ENCODE measurements at places on chromosomes 2 and 18. TPM values are rescaled to one million over a fixed set of nuclear protein-coding genes. Genes with fewer than 3 reads are reported as not detected.

DNA sequence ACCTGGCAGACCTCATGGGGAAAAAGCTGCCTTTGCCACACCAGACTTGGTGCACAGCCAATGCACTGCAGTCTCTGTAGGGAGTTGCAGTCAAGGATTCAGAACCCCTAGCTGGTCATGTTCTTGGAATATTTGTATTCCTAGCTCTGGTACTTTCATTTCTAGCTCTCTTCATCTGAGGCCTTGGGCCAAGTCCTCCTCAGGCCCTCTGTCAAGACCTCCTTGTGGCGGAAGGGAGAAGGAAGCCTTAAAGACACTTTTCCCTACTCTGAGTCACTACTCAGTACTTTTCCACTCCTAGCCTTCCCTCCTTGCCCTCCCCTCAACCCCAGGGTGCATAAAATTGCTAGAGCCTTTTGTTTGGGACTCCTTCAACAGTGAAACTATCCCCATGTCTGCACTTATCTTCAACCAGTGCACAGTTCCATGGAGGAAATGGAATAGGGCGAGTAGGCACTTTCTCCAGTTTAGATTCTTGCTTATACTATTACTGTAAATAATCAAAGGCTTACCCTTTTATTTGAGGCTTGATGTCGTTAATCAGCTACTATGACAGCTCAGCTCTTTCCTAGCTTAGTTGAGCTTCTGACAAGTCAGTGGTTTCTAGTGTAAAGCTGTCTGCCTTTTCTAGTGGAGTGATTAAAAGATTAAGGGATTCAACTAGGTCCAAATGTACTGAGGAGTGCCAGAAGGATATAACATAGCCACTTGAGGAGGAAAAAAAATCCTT, 15.8 kb downstream of the M1AP start:
- DNase-seq = peak; percentile 20

DNA sequence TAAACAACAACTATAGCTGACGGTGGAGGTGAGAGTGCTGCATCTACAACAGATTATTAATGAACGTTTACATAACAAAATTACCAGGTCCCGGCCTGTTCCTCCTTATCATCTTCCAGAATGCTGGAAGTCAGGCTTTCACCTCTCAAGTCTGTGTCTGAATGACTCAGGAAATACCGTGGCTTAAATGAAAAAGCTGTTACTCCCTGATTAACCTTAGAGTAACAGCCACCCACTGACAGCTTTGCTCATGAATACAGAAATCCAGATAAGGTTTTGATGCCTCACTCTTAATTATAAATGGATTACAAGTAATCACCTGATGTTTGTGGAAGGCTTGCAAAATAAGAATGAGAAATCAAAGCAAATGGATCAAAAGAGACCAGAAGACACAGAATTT, 885.3 kb upstream of the CELF4 start:
- no peak for DNase-seq

RAB12 gene
- 28.4 TPM for total RNA-seq

- DNase-seq = no peak
Measured at GRCh38 chr2:98552499-98553179, 55.7 kb downstream of the COA5 start.

MPP4 gene
- total RNA-seq = not detected

GRCh38 chr2:34747643-34748042, 1148.5 kb upstream of the FAM98A start:
- DNase-seq = no peak

DNA sequence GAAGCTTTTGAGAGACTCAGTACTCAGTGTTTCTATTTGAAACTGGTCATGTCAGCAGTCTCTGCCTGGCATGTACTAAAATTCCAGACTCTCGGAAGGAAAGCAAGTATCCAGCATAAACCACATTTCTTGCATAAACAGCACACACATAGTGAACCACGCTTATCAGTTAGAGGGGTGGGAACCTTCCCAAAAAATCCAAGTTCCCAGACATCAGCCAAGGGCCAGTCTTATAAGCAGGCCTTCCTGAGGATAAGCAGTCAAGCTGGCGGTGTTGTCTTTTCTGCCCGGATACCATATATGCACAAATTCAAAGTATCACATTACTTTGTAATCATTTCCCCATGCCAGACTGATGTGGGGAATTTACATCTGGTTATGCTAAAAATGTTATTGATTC, 73.6 kb downstream of the ST6GAL2 start:
- DNase-seq = no peak

POTEJ gene
- total RNA-seq = not detected

DNA sequence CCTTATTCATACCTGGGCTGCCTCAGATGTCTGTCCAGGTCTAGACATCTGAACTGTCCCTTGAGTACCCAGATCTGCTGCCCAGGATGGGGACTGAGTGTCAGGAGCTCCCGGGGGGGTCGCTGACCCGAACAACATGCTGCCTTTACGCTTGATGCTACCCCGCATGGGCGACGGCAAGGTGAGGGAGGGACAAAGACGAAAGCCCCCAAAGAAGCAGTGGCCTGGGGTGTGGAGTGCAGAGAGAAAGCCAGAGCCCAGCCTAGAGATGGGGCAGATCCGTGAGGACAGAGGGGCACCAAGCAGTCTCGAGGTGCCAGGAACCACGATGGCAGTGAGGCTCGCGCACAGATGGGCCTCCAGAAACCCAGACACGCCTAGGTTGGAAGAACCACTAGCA, 234.7 kb downstream of the ATAD2B start:
- DNase-seq = no peak

CMPK2 gene
- total RNA-seq = 0.40 TPM

- no peak for DNase-seq
Measured at GRCh38 chr18:78980777-78981380, 1.3 kb downstream of the SALL3 start.

VWA3B gene
- not detected for total RNA-seq

DNA sequence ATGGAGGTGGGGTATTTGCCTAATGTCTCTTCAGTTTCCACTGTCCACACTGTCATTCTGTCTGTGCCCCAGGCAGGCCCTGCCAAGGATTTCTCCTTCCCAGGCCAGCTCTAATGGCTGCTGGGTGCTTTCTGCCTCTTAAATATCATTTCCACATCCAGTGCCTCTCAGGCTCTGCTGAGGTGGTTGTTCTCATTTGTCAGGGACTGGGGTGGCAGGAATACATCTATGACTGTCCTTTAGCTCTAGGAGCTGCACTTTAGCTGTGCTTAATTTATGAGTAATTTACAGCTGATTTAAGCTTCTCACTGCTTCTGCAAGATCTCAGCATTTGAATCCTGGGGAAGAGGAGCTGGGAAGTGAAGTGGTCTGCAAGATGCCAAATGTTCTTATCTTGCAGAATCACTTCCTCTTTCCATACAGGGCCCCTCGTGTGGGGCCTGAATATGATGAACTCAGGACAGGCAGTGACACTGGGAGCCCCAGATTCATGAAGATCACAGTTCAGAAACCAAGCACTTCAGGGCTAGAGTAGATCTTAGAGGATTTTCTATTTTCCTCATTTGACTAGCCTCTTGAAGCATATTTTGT, 150.2 kb downstream of the FSHR start:
- no peak for DNase-seq

DNA sequence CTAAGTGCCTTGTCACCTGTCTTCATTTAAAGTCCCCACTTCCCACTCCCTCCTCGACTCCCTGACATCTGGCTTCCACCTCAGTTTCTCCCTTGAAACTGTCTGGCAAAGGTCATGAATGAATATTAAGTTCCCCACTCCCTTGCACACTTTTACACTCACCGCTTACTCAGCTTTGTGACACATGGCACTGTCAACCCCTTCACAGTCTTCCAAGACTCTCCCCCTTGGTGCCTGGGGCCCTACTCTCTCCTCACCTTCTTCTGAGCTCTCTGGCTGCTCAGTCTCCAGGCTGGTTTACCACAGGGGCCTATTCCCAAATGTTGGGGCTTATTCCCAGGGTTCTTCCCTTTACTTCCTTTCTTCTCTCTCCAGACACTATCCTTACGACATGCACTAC, 17.9 kb upstream of the PTPN4 start:
- DNase-seq = no peak

- peak; percentile 89 for DNase-seq
Measured at GRCh38 chr2:9594366-9595054, 36.3 kb downstream of the YWHAQ start.

DNA sequence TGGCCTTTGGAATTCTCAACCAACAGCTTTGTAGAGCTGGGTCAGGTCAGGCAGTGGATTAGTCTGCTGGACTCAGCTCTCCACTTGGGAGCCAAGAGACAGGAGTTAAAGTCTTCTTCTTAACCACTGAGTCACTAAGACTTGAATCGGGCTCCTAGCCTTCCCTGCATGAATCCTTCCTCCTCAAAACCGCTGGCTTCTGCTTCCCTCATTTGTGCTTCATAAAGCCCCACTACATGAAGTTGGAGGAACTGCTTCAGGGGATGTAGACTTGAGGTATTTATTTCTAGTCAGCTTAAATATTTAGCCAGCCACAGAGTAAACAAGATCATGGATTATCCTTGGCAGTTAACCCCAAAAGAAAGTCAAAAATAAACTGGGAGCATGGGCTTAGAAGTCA, 536.3 kb upstream of the TNP1 start:
- DNase-seq = no peak

HOXD13 gene
- total RNA-seq = not detected

GRCh38 chr2:14831458-14831857, 198.9 kb downstream of the LRATD1 start:
- DNase-seq = no peak

- DNase-seq = peak; percentile 8
Measured at GRCh38 chr2:165582409-165582808, 112.9 kb downstream of the CSRNP3 start.

- DNase-seq = no peak
Measured at GRCh38 chr2:185417688-185418087, 320.9 kb upstream of the FSIP2 start.

- no peak for DNase-seq
Measured at GRCh38 chr18:394262-394986, 106.1 kb downstream of the COLEC12 start.

IL1RN gene
- total RNA-seq = 0.39 TPM
